ENCODE measurements at places on chromosomes 7 and 10.

- no peak for DNase-seq
Observed at GRCh38 chr7:21916629-21917028, 29.1 kb downstream of the CDCA7L start.

DNA sequence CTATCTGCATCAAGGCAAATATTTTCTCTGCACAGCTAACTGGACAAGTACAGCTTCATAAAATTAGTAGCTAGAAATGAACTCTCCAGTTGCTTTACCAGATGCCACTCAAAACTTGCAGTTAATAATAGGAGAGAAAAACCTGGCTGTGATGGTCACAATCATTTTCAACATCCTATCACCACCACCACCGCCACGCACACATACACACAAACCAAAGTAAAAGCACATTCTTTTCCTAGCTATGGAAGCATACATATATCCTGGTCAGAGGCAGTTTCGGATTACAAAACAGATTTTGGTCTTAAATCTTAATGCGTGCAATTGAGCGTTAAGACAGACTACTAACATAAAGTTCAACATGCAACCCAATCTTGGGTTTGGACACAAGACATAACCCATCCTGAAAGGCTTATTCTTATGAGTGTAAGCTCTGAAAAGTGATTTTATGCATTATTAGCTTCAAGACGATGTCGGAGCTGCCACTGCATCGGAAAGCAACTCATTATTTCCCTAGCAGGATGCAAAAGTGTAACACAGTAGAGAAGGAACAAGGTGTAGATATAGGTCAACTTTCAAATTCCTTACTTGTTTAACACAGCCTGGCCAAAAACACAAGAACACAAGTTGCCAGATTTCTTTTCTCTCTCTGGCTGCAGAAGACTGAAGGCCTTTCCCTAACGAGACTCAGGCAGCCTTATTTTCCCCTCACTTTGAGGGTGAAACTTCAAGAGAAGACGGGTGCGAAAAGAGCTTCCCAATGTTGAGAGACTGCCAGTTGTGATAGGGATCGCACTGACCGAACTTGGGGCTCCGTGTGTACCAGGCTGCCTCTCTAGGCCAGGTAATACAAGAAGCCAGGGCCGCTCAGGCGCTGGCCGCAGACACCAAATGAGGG lies 1.2 kb downstream of the CACUL1 start:
- DNase-seq, result no peak

DNA sequence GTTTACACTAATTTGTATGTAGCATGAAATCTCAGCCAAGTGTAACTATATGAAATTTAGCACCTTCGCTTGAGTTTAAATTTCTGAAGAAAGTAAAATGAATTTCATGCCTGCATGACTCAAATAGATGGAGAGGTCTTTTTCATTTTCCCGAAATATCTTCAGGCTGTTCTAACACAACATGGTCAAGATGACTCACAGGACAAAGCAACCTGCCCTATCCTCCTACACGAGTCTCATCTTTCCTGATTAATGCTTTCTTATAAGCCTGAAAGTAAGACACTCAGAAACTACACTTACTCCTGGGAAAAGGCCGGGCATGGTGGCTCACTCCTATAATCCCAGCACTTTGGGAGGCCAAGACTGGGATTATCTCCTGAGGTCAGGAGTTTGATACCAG lies 41.2 kb downstream of the CH25H start:
- DNase-seq, result no peak

DNA sequence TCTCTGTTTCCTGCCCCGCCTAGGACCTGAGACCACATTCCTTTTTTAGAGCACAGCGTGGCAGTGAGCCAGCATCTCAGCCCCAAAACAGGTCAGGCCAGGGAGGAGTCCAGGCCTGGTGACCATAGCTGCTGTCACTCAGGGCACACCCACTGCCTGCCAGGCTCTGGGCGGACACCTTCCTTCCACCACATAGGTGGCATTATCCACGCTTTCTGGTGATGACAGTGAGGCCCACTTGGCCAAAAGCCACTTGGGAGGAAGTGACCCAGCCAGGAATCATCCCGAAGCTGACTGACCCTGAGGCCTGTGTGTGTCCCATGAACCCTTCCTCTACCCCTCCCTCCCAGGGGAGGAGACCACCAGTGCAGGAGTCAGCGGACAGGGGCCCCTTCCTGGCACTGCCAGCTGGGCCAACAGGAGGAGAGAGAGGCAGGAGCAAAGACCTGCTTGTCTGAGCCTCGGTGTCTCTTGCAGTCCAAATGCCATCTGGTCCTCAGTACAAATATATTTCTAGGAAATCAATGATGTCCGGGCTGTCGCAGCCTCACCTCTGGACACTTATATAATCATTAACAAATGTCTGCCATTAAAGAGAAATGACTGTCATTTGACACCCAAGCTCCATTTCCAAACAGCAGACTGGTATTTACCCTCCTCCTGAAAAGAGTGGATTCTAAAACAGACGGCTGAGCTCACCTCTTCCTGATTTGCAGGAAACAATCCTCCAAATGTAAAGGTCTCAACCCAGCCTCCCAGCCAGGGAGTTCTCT lies 63.0 kb downstream of the ABRAXAS2 start:
- DNase-seq, result peak; percentile 24

GRCh38 chr7:36430881-36431280 lies 41.2 kb downstream of the ANLN start:
- no peak for DNase-seq

DNA sequence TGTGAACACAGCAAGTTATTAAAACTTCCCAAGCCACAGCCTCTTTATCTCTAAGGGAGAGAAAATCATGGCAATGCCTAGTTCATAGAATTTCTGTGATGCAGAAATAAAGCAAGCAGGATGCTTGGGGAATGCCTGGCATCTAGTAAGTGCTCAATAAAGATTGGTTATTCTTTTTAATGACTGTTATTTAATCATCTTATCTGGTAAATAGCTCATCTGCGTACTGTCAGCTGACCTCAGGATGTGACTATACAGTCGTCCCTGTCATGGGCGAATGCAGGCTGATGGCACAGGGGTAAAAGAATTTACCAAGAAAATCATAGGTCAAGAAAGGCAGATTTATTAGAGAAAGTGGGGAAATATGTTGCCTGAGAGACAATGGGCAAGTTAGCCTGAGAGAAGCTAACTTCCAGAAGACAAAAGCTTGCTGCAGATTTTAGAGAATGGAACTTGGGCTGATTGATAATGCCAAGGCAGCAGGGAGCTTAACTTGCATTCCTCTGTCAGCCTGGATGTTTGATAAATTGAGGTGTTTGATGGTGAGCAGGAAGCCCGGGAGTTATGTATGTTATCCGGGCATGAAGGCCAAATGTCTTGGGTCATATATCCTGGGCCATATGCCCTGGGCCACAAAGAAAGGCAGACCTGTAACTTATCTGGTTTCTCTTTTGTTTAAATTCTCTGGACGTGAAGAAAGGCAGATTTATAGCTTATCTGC lies 126.0 kb downstream of the KCNMA1 start:
- DNase-seq, result no peak

DNA sequence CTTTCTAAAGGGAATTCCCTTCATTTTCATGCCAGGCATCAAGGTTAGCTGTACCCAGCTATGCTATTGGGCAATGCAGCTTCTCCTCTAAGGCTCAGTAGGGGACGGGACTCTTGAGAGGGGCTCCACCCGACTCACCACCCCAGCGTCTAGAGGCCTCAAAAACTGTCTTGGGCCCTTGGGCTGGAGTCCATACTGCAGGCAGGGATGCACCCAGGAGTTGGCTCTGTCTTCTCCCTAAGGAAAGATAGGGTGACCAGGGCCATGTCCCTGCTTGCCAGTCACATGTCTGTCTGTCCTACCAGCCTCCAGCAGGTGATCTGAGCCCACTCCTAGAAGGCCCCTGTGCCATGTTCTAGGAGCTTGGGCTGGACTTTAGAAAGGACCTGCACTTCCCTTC lies 1.2 kb downstream of the OPN4 start:
- no peak for DNase-seq

GRCh38 chr7:34838329-34838728 lies 180.3 kb downstream of the NPSR1 start:
- DNase-seq, result peak; percentile 46

- no peak for DNase-seq
Observed at GRCh38 chr10:20608503-20608902, 288.6 kb downstream of the NEBL start.

DNA sequence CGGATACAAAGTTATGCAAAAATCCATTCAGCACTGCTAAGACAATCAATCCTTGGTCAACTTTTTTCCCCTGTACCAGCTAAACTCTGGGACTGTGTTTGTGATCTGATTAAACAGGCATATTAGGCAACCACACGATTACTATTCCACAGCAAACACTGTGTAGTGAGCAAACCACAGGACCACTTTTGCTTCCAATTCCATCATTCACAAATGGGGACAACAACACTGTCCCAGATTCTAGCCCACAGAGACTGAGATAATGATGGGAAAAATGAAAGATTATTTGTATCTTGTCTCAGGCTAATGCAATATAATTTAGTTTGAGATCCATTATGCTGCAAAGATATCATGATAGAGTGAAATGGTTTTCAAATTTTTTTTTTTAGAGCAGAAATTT lies 163.7 kb upstream of the AOAH start:
- DNase-seq, result no peak

DNA sequence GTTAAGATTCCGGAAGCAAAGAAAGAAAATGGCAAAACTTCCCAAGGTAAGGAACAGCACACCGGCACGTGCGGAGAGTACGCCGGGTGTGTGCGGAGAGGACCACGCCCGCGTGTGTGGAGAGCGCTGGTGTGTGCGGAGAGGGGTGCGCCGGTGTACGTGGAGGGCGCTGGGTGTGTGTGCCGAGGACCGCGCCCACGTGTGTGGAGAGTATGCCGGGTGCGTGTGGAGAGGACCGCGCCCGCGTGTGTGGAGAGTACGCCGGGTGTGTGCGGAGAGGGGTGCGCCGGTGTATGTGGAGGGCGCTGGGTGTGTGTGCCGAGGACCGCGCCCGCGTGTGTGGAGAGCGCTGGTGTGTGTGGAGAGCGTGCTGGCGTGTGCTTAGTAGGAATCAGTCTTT lies 48.6 kb upstream of the DPYSL4 start:
- DNase-seq, result no peak

Measured in dermis microvascular lymphatic vessel endothelial cell (primary cell).